ENCODE measurements at places on chromosomes 6 and 20. TPM values are rescaled to one million over a fixed set of nuclear protein-coding genes. Genes with fewer than 3 reads are reported as not detected.

DNA sequence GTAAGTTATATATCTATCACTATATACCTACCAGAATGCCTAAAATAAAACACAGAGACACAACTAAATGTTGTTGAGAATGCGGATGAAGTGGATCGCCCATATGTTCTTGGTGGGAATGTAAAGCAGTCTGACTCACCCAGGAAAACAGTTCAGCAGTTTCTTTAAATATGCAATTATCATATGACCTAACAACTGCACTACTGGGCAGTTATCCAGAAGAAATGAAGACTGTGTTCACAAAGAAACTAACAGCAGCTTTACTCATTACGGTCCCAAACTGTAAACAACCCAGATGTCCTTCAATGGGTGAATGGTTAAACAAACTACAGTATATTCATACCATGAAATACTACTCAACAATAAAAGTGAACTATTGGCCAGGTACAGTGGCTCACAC lies 14.3 kb upstream of the ZC3H12D start:
- no peak for DNase-seq

MATN4 gene
- not detected for total RNA-seq

DNA sequence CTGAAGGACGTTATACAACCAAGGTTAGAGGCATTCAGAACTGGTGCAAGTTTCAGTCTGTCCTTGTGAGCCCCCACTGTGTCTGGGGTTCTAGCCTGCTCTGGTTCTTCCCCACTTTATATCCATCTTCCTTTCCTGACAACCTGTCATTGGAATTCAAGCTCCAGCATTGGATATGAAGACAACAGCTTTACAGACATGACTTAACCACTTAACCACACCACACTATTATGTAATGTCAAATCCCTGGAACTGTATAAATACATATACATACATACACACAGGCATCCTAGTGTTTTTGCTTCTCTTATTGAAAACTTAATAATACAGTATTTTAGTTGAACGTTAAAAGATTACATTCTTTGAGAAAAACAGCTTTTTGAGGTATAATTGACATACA lies 217.9 kb upstream of the SGK1 start:
- DNase-seq, result no peak

OXT gene
- not detected for total RNA-seq

DNA sequence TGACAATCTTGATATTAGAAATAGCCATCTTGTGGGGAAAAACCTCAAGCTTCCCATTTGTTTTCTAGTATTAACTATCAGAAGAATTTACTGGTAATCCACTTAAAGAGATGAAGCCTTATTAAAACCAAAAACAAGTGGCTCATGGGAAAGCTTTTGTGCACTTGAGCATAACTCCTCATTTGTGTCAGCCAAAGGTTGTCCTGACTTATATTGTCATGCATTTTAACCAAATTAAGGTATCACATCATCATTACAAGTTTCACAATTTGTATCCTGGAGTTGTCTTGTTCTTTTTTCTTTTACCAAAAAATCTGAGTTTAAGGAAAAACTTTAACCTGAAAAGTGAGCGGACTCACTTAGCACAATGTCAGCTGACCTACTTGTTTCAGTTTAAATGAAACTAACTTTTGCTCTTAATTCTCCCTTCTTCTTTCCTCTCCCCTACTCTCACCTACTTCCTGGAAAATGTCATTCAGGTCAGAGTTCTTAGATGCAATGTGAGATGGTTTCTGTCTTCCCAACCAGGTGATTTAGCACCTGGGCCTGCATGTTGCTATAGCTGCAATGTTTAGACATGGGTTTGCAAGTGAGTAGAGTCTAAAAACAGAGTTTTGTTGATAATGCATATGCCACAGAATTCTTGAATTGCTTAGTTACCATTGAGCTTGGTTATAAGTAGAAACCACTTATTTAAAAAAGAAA lies 82.8 kb downstream of the TNFAIP3 start:
- DNase-seq, result peak; percentile 68

Data from CD4-positive, alpha-beta memory T cell (primary cell).